ENCODE measurements at places on chromosomes 6 and 20.

- no peak for DNase-seq
Measured at GRCh38 chr6:29319931-29320330, 18.4 kb downstream of the OR14J1 start.

- DNase-seq = no peak
Measured at GRCh38 chr6:64289931-64290330, 654.3 kb downstream of the PHF3 start.

DNA sequence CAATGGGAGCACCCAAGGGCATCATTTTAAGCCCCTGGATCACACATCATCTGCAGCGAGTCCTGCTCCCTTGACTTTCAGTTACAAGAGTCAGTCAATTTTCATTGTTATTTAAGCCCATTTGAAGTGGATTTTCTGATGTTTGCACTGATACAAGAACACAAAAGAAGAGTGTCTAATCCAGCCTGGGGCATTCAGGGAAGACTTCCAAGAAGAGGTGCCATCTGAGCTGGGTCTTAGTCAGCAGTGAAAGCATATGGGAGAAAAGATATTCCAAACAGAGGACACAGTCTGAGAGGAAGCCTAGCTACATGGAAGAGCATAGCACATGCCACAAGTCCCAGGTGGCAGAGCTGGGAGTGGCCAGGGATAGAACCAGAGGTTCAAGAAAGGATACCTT is 10.4 kb upstream of the FOXP4 start:
- DNase-seq = no peak

DNA sequence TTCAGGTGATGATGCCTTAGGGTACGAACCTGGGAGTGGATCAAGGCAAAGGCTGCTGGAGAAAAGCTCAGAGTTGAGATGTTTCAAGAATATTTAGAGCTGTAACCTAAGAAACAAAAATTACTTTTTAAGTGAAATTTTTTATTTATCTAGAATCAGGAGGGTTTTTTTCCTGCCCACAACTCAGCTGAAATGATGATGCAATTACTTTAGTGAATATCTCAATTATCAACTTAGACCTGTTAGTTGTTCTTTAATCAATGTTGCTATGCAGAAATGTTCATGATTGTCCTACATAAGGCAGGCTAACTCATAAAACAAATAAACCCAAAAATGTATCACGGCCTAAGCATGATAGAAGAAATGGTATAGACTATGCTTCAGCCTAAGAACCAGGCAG is 50.3 kb downstream of the TPBG start:
- DNase-seq = no peak

DNA sequence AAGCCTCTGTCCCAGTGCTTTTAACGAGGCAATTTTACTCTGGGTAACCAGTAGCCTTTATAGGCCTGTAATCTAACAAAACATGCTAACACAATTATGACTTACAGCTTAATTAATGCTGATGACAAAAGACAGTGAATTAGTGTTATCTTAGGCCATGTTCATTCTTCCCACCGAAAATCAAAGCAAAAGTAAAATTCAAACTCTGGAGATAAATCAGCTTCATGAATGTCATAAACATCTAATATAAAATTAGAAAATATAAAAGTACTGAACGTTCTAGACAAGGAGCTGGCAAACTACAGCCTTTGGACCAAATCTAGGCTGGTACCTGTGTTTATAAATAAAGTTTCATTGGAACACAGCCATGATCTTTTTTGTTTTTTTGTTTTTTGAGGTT is 18.6 kb upstream of the COL21A1 start:
- DNase-seq = no peak

- no peak for DNase-seq
Measured at GRCh38 chr6:139053382-139053781, 24.8 kb downstream of the ABRACL start.

DNA sequence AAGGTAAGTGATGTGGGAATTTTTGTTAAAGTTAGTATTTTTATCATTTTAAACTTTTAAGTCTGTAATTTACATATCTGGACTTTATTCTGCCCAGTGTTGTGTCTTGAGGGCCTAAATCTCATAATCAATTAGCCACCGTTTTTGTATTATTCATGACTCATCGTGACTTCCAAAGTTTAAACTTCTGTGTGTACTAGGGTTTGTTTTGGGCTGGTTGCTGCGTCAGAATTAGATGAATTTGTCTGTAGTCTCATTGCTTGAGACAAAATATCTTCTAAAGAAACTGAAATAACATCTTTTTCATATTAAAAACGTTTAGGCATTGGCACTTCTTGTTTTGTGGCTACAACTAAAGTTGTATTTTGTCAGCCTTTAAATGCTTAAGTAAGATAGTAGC is 41.3 kb downstream of the CDYL start:
- DNase-seq = no peak

- DNase-seq = no peak
Measured at GRCh38 chr6:143018955-143019354, 41.7 kb upstream of the AIG1 start.

DNA sequence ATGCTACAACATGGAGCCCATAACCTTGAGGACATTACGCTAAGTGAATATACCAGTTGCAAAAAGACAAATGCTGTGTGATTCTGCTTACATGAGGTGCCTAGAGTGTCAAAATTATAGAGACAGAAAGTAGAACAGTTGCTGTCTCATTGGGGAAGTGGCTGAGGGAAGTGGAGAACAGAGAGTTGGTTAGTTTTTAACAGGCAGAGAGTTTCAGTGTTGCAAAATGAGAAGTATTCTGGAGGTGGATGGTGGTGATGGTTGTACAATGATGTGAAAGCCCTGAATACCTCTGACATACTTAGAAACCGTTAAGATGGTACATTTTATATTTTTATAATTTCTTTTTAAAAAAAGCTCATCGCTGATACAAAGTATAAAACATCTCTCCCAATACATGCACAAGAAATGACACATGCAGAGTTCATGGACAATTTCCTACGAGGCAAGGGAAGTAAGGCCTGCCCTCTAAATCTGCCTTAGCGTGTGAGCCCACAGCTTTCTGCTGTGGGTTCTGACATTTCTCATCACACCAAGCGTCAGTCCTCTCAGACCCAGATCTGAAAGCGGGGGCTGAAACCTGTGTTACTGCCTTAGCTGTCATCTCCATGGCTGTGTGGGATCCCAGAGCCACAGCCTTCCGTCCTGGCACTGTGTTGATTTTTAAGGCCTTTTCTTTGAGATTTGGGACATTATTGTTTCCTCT is 126.0 kb downstream of the RNASET2 start:
- no peak for DNase-seq

GRCh38 chr20:36390719-36391415 is 84.7 kb downstream of the DLGAP4 start:
- no peak for DNase-seq

GRCh38 chr20:49515586-49515985 is 33.1 kb upstream of the KCNB1 start:
- DNase-seq = no peak

- no peak for DNase-seq
Measured at GRCh38 chr6:13614126-13614925, 809 bp upstream of the NOL7 start.
